Body of pancreas (tissue), 4 donors: ENCODE measurements at places on chromosomes 11 and 22. TPM values are rescaled to one million over a fixed set of nuclear protein-coding genes. Genes with fewer than 3 reads are reported as not detected.

SYT13 gene
- 6.7 TPM for total RNA-seq

APOL6 gene
- 7.9 TPM for total RNA-seq

OR5P2 gene
- not detected for total RNA-seq

TLCD5 gene
- total RNA-seq: 3.1 TPM
